ENCODE measurements at places on chromosomes 3 and 15.

DNA sequence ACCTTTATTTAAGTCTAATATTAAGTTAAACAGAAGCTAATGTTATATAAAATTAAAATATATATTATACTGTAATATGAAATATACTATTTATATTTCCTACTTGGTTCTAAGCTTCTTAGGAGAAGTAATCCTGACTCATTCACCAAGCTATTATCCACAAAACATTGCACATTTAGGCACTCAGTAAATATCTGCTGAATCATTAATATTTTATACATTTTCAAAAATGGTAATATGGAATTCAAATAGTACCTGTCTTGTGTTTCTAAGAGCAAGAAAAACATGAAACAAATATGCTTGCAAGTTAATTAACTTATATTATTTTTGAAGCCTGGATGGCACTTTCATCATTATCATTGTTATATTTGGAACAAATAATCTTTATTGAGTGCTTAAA lies 153.0 kb upstream of the CNTN4 start:
- no peak for DNase-seq

DNA sequence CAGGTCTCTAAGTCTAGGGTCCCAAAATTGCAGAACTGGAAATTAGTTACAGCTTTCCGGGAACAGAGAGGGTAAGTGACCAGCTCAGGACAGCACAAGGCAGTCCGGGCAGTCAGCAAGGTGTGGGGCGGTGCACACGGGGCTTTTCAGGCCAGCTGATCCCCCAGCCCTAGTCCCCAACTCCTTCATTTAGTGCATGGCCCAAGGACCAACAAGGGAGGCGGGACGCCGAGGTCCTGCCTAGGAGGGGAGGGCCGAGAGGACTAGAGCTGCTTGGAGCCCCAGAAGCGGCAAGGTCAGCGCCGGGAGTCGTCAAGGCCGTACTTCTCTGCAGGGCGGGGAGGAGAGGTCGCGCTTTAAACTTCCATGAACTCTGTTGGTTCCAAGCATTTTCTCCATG lies 2.0 kb upstream of the PDE8A start:
- DNase-seq: no peak

- no peak for DNase-seq
Measured at GRCh38 chr15:38065721-38066345, 131.4 kb downstream of the TMCO5A start.

- no peak for DNase-seq
Measured at GRCh38 chr3:94259291-94259690, 196.4 kb downstream of the NSUN3 start.

- DNase-seq: no peak
Measured at GRCh38 chr3:21484828-21485144, 266.2 kb downstream of the ZNF385D start.

DNA sequence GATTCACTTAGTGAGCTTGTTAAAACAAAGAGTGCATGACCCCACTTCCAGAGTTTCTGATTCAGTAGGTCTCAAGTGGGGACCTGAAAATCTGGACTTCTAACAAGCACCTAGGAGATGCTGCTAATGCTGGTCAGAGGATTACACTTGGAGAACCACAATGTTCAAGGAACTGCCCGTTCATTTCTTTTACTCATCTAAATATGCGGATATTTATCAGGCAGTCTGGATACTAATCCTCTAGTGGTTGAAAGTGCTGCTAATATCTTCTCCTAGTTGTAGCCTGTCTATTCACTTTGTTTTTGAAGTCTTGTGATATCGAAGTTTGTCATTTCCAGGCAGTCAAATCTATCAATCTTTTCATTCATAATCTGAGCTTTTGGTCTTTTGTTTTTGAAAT lies 86.8 kb downstream of the RFX7 start:
- DNase-seq: no peak

GRCh38 chr3:58161435-58162398 lies 49.1 kb downstream of the DNASE1L3 start:
- no peak for DNase-seq

DNA sequence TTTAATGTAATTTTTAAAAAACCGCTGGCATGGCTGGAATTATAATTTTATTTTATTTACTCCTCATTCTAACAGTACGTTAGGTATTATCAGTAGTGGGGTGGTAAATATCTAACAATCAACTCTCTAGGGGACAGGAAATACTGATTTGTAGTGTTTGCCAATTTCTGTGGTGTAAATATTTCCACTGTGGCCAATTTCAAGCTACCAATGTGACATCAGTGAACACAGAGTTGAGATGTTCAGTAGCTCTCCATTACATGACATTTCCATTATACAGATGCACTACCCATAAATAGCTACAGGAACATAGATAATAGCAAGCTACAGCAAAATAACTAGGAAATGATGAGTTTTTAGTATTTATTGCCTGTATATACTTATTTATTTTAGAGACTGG lies 10.0 kb upstream of the ARL8B start:
- DNase-seq: no peak

DNA sequence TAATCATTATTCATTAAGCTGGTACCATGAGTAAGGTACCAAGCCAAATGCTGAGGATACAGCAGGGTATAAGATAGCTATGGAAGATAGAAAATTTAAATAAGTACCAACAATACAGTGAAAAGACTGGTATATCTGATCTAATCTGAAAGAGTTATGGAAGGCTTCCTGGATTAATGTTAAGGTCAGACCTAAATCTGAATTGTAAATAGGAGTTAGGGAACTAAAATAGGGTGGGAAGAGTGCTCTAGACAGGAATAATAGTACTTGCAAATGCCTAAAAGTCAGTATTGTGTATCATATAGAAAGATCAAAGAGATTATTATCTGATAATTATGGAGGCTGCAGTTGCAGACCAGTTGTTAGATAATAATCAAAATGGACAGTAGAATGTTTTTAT lies 2.6 kb upstream of the ACKR4 start:
- no peak for DNase-seq

- DNase-seq: peak; percentile 71
Measured at GRCh38 chr3:123071146-123071545, 4.3 kb downstream of the PDIA5 start.

DNA sequence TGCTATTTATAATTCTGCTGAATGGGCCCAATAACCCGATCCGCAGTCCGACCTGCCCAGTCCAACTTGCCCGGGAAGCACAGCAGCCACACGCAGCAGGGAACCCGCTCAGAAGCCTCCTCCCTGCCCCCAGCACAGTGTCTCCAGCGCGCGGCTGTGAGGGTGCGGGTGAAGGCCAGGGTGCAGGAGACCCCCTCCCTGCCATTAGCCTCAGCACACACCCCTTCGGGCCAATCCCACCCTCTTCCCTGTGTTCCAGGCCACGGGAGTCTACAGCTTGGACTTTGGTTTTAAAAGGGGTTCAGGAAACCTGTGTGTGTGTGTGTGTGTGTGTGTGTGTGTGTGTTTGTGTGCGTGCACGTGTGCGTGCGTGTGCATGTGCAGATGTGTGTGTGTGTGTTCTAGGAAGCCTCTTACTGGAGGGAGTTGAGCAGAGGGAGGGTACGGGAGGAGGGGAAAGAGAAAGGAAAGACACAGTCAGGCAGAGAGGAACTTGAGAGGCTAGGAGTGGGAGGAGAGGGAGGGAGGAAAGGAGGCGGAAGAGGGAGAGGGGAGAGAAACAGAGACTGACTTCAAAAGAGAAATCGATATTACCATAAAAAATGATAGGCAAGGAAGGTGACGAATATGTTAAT lies 34.2 kb downstream of the ATP2B2 start:
- DNase-seq: no peak

- DNase-seq: no peak
Measured at GRCh38 chr3:100556673-100557310, 52.6 kb upstream of the ADGRG7 start.

DNA sequence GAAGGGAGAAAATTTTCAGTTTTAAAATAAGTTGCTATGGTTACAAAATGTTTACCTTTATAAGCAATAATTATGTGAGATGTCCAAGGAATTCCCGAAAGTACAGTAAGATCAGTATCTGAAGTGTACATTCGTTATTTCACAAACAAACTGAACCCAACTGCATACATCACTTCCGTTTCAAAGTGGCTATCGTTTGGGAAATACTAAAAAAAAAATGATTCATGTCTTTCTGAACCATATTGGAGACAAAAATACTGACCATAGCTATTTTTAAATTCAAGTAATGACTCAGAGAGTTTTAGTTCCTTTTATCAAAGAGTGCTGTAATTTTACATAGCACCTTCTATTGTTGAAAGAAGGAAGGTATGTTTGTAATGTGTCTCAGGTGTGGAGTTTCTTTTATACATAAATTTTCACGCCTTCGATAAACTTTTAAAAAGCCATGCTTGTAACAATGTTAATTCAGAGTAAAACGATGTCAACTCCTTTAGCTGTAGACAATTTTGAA lies 8.0 kb upstream of the ANKRD28 start:
- DNase-seq: no peak

DNA sequence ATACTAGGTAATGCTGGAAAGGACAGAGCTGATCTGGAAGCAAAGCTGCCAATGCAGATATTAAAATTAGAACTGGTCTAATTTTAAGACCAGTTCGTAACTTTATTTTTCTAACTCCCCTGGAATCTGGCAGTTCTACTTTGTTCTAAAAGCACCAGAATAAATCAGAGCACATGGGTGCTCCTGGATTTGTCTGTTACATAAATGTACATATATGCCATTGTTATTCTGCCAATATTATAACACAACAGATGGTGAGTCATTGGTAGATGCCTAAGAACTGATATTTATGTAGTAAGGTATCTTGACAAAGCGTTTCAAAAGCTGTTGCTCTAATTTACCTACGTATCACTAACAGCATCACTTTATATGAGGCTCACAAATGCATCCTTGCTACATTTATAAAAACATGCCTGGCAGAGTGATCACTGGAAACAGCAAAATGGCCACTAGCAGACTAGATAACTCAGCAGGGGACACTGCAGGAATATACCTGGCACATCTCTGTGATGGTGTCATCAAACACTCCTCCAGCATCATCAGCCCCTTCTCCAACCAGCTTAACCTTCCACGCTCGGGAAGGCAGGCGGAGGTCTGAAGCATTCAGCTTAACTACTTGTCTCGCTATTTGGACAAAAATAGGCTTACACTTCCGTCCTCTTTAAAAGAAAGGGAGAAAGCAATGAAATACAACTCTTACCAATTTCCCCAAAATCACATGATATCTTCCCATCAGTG lies 26.2 kb downstream of the FBXL22 start:
- DNase-seq: no peak

DNA sequence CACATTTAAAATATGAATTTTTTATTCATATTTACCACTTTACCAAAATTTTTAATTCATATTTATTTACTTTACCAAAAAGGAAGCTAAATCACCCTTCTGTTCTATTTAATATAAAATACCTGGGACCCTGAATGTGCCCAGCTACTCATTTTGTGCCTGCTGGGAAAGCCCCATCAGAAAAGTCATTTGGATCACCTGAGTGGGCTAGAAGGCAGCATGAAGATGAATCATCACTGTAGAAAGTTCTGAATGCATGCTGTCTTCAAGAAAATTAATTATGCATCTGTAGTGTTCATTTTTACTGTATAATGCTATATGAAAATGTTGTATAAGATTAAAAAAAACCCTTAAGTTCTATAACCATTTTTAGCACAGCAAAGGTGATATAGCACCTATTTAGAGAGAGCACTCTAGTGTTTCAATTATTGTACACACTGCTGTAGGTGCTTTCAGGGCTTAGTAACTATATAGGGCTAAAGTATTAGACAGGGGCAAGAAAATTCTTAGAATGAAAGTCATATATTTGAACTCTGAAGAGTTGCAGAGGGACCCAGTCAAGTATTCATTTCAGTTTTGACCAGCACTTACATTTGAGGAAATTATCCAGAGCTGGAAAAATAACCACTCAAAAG lies 175.1 kb downstream of the NFKBIZ start:
- DNase-seq: no peak

GRCh38 chr3:35596335-35596995 lies 42.9 kb upstream of the ARPP21 start:
- no peak for DNase-seq

- no peak for DNase-seq
Measured at GRCh38 chr3:117278424-117279190, 569.0 kb downstream of the TUSC7 start.

DNA sequence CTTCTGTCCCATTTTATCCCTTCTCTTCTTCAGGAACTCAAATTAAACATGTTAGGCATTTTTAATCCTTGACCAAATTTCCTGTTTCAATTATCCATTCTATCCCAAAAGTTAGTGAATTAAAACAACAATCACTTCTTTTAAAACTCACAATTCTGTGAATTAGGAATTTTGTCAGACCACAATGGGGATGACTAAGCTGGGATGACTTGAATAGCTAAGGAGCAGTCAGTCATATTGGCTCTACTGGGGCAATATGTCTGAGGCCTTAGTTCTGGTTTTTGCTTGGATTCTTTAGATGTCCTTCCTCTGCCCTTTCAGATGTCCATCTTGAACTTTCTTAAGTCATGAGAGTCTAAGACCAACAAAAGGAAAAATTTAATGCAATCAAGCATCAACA lies 178.2 kb upstream of the TGFBR2 start:
- DNase-seq: no peak

GRCh38 chr3:126267976-126268615 lies 87.7 kb upstream of the ALDH1L1 start:
- no peak for DNase-seq

- no peak for DNase-seq
Measured at GRCh38 chr15:33343275-33343674, 32.5 kb downstream of the RYR3 start.

DNA sequence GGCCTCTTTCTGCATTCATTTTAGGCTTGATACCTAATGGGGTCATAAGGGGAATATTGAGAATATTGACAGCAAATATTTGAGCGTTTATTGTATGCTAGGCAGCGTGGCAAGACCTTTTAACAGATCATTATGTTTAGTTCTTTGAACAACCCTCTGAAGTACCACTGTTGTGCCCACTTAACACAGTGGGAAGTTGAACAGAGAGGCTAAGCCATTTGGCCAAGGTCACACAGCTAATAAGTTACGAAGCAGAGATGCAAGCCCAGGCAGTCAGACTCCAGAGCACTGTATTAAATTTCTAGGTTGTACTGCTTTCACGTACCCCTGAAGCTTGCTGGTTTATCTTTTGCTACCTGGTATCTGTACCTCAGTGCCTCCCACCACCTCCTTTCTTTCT lies 1.1 kb downstream of the RAB7A start:
- DNase-seq: no peak

- no peak for DNase-seq
Measured at GRCh38 chr3:123616593-123616992, 31.7 kb upstream of the HACD2 start.

DNA sequence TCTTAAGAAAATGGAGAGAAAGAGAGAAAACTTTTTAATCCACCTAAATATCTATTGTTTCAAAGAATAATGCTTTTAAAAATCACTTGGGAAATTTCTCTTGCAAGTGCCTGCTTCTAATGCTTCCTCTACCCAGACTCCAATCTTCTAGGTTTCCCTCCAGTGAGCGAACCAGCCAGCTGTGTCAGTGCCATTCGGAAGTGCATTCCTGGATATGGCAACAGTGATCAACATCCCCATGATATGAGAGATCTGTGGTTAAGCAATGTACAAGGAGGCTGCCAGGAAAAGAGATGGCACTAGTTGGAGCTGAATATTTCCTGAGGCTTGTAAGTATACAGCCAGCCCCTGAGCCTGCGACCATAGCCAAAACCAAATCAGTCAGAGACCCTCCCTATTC lies 53.3 kb upstream of the KCNMB2 start:
- no peak for DNase-seq

- DNase-seq: no peak
Measured at GRCh38 chr3:41405466-41405865, 206.2 kb downstream of the CTNNB1 start.

GRCh38 chr15:25971053-25971452 lies 107.9 kb upstream of the ATP10A start:
- no peak for DNase-seq

- no peak for DNase-seq
Measured at GRCh38 chr3:62151591-62151990, 221.8 kb downstream of the FEZF2 start.

Measured in NCI-H1092 (cell line).